ENCODE measurements at places on chromosomes 12 and 14. TPM values are rescaled to one million over a fixed set of nuclear protein-coding genes. Genes with fewer than 3 reads are reported as not detected.

GRCh38 chr12:132500142-132500855, 10.3 kb downstream of the FBRSL1 start:
- DNase-seq: no peak

DNA sequence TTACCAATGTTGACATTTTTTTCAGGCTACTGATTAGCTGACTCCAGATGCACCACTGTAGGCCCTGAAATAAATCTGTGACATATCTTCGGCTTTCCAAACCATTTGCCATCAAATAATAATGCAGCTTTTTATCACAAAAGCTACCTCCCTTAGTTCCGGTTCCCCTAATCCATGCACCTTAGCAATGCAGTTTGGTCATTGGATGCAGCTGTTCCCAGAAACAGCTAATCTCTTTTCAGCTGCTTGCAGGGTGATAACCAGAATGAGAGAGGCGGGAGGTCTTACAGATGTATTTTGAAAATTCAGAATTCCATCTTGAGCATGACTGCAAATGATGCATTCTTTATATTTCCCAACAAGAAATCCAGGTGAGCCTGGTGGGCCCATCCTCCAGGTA, 646.2 kb downstream of the SOX5 start:
- no peak for DNase-seq

DNA sequence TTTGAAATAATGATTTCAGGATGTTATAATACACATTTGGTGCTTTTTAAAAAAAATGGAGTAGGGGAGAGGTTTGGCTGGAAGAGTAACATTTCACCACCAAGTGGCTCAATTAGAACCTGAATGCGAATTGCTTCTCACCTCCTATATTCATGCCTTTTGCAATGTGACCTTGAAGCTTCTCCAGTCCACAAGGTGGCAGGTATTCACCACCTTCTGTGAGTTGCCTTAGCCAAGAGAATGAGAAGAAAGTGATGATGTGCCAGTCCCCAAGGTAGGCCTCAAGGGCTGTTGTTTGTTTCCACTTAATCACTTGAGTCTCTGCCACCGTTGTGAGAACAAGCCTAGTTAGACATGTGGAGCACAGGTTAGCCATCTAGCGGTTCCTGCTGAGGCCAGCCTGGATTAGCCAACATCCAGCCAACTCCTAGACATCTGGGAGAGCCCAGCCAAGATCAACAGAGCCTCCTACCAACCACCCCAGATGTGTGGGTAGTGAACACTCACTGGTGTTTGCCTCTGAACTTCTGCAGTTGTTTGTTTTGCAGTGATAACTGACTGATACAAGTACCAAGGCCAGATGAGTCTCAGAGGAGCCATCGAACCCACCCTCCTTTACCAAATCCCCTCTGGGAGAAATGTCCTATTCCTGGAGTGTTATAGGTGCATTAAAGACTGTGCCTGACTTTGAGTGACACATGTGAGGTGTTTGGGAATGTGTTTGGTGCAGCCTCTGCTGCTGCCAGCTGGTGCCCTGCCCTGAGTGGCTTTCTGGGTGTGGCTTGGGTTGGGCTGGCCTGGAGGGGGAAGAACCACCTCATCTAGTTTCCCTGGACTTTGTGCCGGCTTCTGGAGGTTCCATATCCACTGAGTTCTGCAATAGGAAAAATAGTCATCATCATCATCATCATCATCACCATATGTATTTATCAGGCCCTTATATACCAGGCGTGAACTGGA, 132.5 kb upstream of the RFLNA start:
- no peak for DNase-seq

GRCh38 chr12:6066651-6067050, 57.8 kb downstream of the VWF start:
- DNase-seq: no peak

DNA sequence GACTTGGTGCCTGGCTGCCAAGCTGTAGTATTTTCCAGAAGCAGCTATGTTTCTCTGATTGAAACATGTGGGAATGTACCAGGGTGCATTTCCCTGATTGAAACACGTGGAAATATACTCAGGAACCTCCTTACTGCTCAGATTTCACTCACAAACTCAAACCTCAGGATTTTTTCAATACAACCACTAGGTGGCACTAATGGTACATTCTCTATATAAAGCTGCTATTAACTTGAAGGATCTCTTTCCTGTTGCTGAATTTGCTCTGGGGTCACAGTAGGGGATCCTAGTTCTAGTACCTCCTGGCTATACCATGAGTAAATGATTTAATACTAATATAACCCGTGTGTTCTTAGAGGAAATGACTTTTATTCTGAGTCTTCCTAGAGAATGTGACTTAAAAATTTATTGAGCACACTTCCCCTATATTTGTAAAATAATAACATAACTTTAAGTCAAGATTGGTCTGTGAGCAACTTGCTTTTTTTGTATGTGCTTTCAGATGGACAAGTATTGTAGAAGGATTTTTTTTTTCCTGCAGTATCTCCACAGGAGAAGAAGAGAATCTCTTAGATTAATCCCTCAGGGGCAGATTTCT, 173.8 kb upstream of the MIS18BP1 start:
- DNase-seq: peak; percentile 47

GRCh38 chr12:82522762-82523161, 163.9 kb upstream of the TMTC2 start:
- DNase-seq: no peak

PIWIL1 gene
- not detected for total RNA-seq

ANKRD33 gene
- total RNA-seq: 0.30 TPM

CAPS2 gene
- total RNA-seq: 6.0 TPM

ACSM4 gene
- not detected for total RNA-seq

IL22 gene
- not detected for total RNA-seq

NID2 gene
- 275 TPM for total RNA-seq

CSRP2 gene
- 257 TPM for total RNA-seq

All from cardiac muscle cell (in vitro differentiated cells and primary cell).